ENCODE measurements at places on chromosomes 12 and 14.

DNA sequence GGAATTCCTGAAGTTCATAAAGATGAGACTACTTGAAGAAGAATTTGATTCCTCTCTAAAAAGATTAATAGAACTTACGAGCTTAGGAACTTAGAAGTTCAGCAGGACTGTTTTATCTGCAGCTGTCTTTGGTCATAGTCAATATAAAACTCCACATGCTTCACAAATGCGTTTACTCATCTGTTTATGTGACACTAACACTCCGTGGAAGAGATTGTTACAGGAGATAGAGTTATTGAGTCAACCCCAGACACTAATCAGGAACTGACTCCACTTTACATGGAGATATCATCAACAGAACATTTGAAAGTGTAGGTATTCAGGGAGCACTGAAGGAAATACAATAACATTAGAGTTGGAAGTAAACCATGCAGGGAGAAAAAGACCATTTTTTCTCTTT lies 92.8 kb downstream of the LRFN5 start:
- DNase-seq, result no peak

- DNase-seq, result no peak
Observed at GRCh38 chr14:27127838-27128237, 530.0 kb upstream of the NOVA1 start.

DNA sequence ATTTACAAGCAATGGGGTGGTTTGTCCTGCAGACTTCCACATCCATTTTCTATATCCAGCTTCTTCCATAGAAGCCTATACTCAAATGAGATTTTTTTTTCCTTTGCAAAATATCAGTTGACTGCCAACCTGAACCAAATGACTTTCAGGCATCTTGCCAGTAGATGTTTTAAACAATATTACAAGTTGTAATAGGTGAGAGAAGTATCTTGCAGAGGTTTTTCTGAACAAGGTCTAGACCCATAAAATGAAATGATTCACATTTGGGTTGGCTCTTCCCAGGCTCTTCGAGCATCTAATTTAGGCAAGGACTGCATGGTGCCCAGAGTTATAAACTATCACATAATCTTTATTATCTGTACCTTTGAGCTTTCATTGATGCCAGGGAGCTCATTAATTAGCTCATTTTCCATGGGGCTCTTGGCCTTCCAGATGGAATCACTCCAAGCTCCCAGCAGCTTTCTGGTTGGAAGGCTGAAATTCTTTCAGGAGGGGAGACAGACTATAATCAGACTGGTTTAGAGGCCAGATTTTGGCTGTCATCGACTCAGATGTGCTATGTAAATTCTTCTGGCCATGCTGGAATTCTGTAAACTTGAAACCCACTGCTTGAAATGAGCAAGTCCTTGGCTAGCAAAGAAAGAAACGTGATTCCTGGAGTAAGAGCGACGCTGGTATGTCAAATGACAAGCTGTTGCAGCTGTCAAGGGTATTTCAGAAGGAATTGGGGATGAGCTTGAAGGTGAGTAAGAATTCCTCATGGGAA lies 32.2 kb upstream of the DICER1 start:
- DNase-seq, result no peak

- DNase-seq, result no peak
Observed at GRCh38 chr12:59717436-59717835, 121.6 kb downstream of the SLC16A7 start.

DNA sequence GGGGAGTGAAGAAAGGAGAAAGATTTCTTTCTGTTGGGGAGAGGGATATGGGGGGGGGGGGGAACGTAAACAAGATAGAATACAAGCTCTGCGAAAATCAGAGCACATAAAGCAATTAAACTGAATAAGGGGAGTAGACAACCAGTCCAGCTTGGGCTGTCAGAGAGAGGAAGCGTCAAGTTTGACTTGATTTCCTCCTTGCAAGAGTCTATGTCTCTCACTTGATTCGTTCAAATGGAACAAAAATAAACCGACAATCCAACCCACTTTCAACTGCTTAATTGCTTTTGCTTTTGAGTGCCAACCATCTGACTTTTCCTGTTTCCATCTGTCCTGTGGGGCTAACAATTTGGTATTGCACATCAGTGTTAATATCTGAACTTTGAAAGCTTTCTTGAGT lies 942 bp downstream of the SYT1 start:
- DNase-seq, result no peak

DNA sequence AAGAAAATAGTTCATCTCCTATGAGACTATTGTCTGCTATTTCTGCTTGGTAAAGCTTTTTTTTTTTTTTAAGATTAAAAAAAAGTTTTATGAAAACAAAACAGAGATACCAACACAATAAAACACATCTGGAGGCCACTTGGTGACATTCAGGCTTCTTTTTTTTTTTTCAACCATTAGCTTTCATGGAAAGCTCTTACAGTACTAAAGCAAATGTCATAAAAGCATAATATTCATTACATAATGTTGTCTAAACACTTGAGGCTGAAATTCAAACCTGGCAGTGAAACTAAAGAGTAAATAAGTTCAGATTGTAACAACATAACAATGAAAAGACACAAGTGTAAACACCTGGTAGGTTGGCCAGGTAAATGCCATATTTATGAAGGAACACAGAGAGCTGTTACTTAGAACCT lies 14.7 kb downstream of the PRICKLE1 start:
- DNase-seq, result no peak

GRCh38 chr14:70894868-70895267 lies 12.4 kb upstream of the PCNX1 start:
- no peak for DNase-seq

DNA sequence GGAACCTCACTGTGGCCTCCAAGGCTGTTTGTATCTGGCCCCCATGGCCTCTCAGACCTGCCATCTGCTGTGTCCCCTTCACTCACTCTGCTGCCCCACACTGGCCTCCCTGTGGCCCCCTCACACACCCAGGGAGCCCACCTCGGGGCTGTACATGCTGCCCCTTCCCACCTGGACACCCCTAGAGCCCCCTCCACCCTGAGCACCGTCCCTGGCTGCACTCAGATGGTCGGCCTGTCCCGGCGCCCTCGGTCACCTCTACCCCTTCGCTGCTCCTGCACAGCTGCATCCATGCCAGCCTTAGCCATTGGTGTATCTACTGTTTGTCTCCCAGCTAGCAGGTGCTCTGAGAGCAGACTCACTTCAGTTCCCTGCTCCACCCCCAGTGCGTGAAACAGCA lies 144.4 kb downstream of the RIMBP2 start:
- DNase-seq, result no peak

GRCh38 chr14:61193476-61193875 lies 87.7 kb downstream of the TMEM30B start:
- DNase-seq, result no peak

GRCh38 chr14:62667421-62667914 lies 377.8 kb downstream of the KCNH5 start:
- DNase-seq, result no peak

DNA sequence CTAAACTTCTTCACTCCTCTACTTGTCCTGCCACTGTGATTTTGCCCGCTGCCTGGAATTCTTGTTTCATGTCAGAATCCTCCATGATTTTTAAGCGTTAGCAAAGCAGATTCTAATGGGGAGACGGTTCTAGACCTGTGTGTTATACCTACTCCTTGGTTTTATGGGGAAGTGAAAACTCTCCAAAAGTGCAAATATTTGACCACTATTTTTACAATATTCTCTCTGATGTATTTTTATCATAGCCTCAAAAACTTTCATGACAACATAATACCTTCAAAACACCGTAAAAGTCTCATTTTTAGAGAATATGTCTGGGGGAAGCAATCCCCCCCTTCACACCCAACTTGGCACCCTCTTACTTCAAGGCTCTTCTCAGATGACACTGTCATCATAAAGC lies 12.9 kb upstream of the KRAS start:
- no peak for DNase-seq

DNA sequence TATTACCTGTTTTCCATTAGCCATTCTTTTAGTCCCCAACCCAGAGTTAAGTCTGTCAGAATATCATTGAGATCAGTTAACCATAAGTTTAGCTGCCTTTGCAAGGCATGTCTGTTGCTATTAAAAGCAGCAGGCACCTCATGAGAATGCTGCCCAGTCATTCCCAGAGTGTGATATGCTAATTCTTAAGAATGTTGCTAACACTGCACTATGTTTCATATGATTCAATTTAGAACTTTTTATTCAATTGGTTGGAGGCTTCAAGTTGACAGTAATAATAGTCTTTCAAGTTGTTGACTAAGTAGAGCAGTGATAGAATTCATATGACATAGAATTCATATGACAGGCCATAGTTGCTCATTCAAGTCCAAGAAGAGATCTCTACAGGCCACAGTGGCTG lies 292.3 kb downstream of the FUT8 start:
- DNase-seq, result no peak
